Thymus (tissue), 14 donors: ENCODE measurements at places on chromosomes 4 and X.

DNA sequence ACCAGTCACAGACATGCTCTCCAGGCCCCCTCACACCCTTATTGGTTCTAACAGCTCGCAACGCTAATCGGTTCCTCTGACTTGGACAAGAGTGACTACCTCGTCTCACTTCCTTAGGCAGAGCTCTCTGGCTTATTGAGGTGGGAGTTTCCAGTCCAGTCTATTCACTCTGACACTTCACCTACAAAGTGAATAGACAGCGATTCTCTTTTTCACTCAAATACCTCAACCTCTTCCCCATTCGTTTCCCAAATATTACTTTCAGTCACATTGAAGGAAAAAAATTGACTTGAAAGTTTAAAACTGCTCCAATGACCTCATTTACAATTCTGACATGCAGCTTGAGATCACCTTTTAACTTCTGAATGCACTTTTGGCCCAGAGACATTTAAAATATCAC lies 17.7 kb downstream of the HELT start:
- DNase-seq: no peak

- DNase-seq: no peak
Observed at GRCh38 chrX:56314334-56314733, 82.2 kb downstream of the KLF8 start.

DNA sequence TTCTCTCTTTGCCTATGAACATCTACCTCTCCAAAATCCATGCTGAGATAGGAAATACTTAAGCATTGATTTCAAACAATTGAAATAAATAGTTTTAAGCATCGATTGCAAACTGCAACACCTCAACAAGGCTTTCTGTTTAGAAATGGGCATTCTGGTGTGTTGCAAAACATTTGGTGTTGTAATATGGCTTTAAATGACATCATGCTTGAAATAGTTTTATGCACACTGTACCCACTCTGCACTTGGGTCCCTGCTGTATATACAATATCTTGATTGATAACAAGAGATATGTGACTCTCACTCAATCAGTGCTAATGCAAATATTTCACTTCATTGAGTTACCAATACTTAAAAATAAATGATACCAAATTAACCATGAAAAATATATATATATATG lies 964.9 kb upstream of the GRIA3 start:
- DNase-seq: no peak

- no peak for DNase-seq
Observed at GRCh38 chrX:107566604-107567262, 61.6 kb upstream of the PRPS1 start.

GRCh38 chr4:48694824-48695223 lies 85.3 kb downstream of the FRYL start:
- DNase-seq: no peak

DNA sequence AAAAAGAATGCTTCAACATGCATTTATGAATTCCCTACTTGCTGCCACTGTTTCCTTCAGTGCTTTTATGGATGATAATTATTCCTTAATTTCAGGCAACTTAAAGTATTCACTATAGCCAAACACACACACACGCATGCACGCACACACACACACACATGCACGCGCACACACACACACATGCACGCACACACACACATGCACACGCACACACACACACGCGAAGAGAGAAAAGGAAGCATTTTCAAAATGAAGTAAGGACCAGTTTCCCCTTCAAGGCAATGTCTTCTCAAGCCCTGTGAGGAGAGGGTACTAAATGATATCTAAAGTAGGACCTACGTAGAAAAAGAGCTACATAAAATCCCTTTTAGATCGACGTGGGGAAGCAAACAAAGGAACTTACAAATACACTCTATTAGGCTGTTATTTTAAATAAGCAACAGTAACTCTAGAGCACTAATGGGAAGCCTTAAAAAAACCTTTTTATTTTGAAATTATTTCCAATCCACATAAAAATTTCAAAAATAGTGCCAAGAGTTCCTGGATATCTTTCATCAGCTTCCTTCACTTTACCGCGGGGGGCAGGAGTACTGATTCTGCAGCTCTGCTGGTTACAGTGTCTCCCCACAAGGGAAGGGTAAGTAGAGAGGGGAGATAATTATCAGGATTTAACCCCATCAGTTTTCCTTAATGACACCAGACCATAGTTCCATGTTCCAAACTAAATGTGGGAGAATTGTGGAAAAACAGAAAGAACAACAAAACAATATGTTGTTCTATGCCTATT lies 13.7 kb downstream of the IRF2 start:
- DNase-seq: no peak

- DNase-seq: no peak
Observed at GRCh38 chr4:72966652-72967051, 102.9 kb downstream of the COX18 start.

DNA sequence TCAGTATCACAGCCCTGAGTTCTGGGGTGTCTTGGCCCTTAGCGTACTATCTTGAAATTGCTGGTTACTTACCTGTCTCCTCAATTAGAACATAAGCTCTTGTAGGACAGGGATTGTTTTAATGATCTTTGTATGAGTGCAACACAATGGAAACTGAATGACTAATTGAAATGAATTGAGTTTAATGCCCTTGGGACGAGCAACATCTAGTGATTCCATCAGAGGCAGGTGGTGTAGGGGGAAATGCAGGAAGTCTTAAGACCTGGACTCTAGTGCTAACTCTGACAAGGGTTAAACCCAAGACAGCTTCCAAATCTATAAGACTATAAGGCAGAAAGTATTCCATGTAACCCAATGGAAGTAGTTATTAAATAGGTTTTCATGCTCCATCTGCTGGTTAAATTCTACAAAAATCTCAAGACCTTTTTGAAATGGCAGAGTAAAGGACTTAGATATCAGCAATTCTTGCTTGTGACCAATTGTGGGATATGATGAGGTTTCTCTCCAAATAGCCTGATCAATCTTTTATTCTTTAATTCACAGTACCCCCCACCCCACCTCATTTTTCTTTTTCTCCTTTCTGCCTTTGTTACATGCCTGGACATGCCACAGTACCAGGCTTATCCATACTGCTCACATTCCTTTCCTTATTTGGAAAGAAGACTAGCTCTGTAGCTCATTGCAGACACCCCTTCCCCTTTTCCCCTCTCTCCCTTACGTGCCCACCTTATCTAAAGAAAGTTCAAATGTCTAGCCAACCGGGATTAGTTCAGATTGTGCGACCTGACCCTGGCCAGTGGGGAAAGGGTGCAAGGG lies 340.8 kb downstream of the PAPSS1 start:
- DNase-seq: no peak

DNA sequence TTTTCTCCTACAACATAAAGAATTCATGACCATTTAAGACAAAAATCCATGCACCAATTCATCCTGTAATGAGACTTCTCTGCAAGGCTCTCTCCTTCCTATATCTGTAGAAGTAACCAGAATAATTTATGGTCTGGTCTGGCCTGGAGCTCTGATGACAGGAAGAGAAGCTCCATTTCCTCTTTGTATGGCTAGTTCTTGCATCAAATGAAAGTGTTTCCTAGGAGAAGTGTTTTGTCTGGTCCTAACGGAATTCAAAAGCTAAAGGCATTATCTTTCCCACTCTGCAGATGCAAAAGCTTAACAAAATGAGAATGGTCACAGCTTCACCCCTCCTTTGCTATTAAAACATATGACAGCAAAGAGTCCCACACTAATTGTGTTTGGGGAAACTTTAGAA lies 55.1 kb downstream of the SPATA18 start:
- no peak for DNase-seq

DNA sequence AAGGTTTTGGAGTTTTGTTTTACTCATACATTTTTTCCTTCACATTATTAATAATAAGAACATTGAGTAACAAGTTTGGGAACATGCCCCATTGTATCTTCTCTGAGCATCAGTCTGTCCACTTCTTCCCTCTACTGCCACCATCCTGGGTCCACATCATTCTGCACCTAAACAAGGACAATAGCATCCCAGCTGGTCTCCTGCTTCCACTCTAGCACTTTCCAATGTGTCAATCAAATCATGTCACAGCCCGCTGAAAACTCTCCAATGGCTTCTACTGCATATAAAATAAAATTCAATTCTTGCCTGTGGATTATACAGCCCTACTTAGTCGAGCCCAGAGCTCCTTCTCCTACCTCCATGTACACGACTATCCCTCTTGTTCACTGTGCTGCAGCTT lies 66.8 kb upstream of the RBPJ start:
- DNase-seq: no peak

DNA sequence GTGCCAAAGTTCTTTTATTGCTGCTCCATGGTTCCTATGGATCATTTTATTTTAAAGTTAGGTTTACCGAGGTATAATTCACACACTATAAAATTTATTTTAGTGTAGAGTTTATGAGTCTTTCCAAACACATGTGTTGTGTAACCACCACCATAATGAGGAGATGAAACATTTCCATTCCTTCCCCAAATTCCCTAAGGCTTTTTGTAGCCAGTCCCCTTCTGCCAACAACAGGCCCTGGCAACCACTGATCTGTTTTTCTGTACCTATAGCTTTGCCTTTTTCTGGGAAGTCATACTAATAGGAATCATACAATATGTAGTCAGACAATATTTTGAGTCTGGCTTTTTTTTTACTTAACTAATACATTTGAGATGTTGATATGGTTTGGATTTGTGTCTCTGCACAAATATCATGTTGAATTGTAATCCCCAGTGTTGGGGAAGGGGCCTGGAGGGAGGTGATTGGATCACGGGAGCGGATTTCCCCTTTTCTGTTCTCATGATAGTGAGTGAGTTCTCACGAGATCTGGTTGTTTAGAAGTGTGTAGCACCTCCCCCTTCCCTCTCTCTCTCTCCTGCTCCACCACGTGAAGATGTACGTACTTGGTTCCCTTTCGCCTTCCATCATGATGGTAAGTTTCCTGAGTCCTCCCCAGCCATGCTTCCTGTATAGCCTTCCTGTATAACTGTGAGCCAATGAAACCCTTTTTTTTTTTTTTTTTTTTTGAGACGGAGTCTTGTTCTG lies 59.6 kb upstream of the DHX15 start:
- DNase-seq: no peak

GRCh38 chr4:77100234-77100633 lies 24.4 kb upstream of the CCNI start:
- no peak for DNase-seq

- DNase-seq: no peak
Observed at GRCh38 chr4:106305435-106306055, 10.5 kb downstream of the TBCK start.

DNA sequence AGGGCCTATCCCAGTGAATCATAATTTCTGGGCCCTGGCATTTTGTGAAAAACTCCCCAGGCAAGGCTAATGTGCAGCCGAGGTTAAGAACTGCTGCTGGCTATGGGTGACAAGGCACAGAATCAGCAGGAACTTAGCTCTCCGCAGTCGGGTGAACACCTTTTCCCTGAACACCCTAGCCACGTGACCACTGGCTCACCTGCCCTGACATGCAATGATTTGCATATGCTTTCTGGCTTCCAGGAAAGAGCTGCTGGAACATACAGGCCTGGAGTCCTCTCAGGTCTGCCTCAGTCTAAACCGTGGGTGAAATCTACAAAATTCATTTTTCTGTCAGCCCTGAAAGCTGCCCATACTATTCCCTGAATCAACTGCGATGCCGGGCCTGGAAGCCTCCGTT lies 56.6 kb downstream of the ZNF827 start:
- DNase-seq: no peak

DNA sequence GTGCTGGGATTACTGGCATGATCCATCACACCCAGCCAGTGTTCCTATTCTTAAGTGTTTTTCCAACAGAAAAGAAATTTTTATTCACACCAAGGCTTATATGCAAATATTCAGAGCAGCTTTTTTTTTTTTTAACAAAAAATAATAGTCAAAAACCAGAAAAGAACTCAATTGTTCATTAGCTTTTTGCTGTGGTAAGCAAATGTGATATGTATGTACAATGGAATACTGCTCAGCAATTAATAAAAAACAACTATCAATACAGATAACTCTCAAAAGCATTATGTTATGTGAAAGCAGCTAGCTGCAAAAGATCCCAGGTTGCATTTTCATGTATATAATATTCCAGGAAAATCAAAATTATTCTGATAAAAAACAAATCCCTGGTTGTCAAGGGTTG lies 132.3 kb downstream of the SLIT2 start:
- DNase-seq: no peak

- DNase-seq: no peak
Observed at GRCh38 chrX:101349193-101349562, 636 bp upstream of the TIMM8A start.

DNA sequence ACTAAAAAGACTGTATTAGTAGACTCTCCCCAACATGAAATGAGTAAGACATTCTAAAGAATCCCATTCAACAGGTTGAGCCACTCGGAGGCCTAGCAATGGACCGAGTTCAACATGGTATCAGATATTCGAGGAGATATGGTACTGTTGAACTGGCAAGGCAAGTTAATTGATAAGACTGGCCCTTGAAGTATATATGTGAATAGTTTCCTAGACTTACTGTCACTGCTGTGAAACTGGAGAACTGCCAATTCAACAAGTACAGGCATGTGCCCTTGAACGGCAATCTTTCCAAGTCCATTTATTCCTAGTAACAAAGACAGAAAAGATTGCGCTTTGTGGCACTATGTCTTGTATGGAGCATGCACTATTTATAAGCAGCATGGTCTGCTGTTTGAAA lies 24.4 kb downstream of the FAT1 start:
- no peak for DNase-seq

GRCh38 chrX:10630320-10630719 lies 9.9 kb upstream of the MID1 start:
- DNase-seq: no peak

GRCh38 chrX:40449956-40450706 lies 130.6 kb upstream of the ATP6AP2 start:
- no peak for DNase-seq

DNA sequence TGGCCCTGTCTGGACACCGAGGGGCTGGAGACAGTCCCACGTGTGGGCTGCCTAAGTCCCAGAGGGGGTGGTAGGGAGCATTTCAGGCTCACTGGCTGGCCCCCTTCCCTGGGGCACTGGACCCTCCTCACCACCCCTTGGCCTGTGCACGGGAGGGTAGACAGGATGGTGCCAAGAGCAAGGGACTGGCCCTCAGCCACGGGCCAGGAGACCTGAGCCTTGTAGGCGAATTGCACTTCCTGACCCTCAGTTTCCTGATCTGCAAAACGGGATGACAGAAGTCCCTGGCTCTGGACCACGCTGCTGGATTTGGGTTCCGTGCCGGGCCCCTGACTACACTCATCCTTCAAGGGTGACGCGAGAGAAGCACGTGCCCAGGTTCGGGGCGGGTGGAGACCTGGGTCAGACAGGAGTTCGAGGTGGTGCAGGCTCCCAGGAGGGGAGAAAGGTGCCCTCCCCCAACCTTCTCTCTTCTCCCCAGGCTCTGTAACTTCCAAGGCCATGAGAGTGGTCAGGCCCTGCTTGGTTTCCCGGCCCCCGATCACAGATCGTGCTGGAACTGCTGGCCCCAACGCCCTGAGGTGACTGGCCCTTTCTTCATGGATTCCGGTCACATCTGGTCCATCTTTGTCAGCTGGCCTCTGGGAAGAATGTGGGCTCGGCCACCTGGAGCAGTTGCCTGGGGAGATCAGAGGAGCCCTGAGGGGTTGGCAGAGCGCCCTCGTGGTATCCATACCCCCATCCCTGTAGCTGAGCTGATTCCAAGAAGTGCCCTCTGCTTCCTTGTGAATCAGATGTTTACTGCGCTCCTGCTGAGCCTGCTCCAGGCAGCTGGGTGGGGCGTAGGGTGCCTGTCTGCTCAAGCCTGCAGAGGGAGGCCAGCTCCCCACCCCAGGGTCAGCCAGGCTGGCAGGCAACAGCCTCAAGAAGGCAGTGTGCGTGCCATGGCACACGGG lies 3.3 kb downstream of the SH3BP2 start:
- no peak for DNase-seq
